Stomach (tissue), 19 donors: ENCODE measurements at places on chromosomes 5 and 9.

GRCh38 chr5:20347334-20347733, 359.3 kb upstream of the CDH18 start:
- no peak overlapping the region for H3K4me3 ChIP-seq
- DNase-seq: no peak
- no peak overlapping the region for H3K27ac ChIP-seq

DNA sequence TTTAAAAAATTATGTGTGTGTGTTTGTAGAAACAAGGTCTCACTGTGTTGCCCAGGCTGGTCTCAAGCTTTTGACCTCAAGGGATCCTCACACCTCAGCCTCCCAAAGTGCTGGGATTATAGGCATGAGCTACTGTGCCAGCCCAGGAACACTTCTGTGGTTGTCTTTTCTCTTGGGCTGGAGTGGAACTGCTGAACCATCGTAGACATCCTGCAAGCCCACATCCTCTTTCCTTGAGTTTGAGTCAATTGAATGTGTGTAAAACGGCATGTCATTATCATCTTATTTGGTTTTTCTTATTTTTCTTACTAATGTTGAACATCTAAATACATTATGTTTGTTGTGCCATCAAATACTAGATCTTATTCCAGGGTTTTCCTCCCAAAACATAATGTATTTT, 40.0 kb downstream of the EHMT1 start:
- no peak overlapping the region for H3K27ac ChIP-seq
- no peak overlapping the region for H3K4me3 ChIP-seq
- peaks cover 9% of the 10 kb centered on the region for H3K4me1 ChIP-seq
- peaks cover 13% of the 10 kb centered on the region for H3K36me3 ChIP-seq

GRCh38 chr9:122572456-122572855, 10.7 kb downstream of the OR1L8 start:
- no peak for DNase-seq
- H3K27me3 ChIP-seq: no peaks in the 10 kb centered on the region
- H3K4me1 ChIP-seq: no peaks in the 10 kb centered on the region
- H3K36me3 ChIP-seq: no peaks in the 10 kb centered on the region

GRCh38 chr5:110169461-110169860, 479.7 kb downstream of the MAN2A1 start:
- no peak overlapping the region for H3K27ac ChIP-seq
- H3K4me1 ChIP-seq: no peaks in the 10 kb centered on the region
- H3K4me3 ChIP-seq: no peak overlapping the region
- DNase-seq: no peak
- H3K36me3 ChIP-seq: no peaks in the 10 kb centered on the region

GRCh38 chr9:130030651-130031127, 12.3 kb downstream of the FNBP1 start:
- no peak overlapping the region for H3K4me3 ChIP-seq
- no peak overlapping the region for H3K27ac ChIP-seq
- no peaks in the 10 kb centered on the region for H3K36me3 ChIP-seq

GRCh38 chr5:141529002-141529401, 40.1 kb downstream of the PCDHGC5 start:
- H3K27ac ChIP-seq: peak overlapping the region; percentile 62
- no peaks in the 10 kb centered on the region for H3K27me3 ChIP-seq
- DNase-seq: peak; percentile 62
- peaks cover 5% of the 10 kb centered on the region for H3K4me1 ChIP-seq
- H3K4me3 ChIP-seq: no peak overlapping the region
- peaks cover 23% of the 10 kb centered on the region for H3K36me3 ChIP-seq

DNA sequence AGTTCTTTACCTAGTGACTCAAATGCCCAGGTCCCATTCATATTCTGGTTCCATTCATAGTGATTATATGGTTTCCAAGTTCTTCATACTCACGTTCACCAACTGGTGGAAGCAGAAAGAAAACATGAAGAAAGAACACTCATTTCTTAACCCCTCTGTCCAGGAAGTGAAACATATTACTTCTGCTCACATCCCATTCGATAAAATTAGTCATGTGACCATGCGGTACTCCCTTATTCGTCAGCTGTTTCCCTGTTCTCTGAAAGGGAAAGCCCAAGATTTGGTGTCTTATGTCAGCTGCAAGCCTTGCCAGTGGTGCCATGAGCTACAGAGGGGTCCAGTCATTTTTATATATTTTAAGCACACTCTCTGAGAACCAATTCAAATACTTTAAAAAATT, 387.0 kb upstream of the DMAC1 start:
- H3K4me3 ChIP-seq: no peak overlapping the region
- no peak for DNase-seq
- H3K36me3 ChIP-seq: no peaks in the 10 kb centered on the region
- H3K4me1 ChIP-seq: no peaks in the 10 kb centered on the region
- H3K27ac ChIP-seq: no peak overlapping the region

- H3K27me3 ChIP-seq: peaks cover 34% of the 10 kb centered on the region
- H3K36me3 ChIP-seq: no peaks in the 10 kb centered on the region
- H3K4me3 ChIP-seq: no peak overlapping the region
- H3K4me1 ChIP-seq: no peaks in the 10 kb centered on the region
Measured at GRCh38 chr9:21381448-21382339, 3.5 kb downstream of the IFNA2 start.

- no peak overlapping the region for H3K4me3 ChIP-seq
- DNase-seq: no peak
- H3K27me3 ChIP-seq: no peaks in the 10 kb centered on the region
- no peaks in the 10 kb centered on the region for H3K36me3 ChIP-seq
Measured at GRCh38 chr9:4417578-4418325, 72.5 kb upstream of the SLC1A1 start.
